ENCODE measurements at places on chromosomes 7 and 10. TPM values are rescaled to one million over a fixed set of nuclear protein-coding genes. Genes with fewer than 3 reads are reported as not detected.

DNA sequence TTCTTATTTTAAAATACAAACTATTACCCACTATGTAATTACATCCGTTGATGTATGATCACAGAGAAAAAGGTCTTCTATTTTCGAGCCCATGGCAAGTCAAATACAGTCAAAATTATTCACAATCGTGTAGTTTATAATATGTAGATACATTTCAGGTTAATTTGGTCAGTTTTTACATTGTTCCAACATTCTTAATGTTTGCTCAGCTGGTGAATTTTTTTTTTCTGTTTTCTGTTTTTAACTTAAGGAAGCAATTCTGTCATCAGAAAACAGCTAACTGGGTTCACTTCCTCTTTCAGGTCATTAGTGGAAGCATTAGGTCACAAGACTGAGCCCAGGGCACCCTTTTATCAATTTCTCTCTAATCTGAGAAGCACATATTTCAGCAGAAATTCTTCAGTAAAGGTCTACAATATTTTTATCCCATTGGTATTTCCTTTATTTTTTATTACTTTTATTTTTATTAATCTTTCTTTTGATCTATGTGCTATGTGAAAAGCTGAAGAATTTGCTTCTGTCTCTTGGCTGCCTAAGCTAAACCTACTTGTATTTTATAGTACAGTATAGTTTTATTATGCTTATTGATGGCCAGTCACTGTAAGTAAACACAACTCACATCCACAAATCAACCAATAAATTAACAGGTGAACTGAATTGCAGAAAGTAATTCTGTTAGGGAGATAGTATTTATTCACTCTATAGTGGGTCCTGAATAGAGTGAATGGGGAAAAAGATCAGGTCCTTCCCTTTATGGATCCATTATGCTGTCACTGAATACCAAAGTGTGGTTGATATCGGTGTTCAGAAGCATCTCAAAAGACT lies 84.6 kb downstream of the ICA1 start:
- DNase-seq = no peak

SLC13A1 gene
- not detected for polyA plus RNA-seq

DNA sequence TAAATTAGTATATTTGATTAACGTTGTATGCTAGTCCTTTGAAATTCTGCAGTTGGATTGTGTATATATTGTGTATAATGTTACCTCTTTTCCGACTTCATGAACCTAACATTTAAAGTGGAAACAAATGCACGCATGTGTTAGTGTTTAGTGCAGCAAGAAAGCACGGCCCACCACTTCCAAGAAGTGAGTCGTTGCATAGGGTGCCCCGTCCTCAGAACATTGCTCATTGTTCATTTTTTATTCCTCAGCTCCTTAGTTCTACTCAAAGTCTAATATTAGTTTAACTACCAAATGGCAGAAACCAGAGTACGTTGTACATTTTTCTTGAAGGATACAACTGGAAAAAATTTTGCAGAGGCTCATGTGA lies 407.6 kb downstream of the AUTS2 start:
- no peak for DNase-seq

- no peak for DNase-seq
These were observed 32.4 kb downstream of the NKX6-2 start for GRCh38 chr10:132753596-132753995.

FKBP9 gene
- 75.1 TPM for polyA plus RNA-seq

CDK1 gene
- 1.9 TPM for polyA plus RNA-seq

SPDYE5 gene
- polyA plus RNA-seq = 0.06 TPM

MDH2 gene
- polyA plus RNA-seq = 145 TPM

TAS2R41 gene
- not detected for polyA plus RNA-seq

All from urinary bladder (tissue), 4 donors.